ENCODE measurements at places on chromosomes 16 and 17.

DNA sequence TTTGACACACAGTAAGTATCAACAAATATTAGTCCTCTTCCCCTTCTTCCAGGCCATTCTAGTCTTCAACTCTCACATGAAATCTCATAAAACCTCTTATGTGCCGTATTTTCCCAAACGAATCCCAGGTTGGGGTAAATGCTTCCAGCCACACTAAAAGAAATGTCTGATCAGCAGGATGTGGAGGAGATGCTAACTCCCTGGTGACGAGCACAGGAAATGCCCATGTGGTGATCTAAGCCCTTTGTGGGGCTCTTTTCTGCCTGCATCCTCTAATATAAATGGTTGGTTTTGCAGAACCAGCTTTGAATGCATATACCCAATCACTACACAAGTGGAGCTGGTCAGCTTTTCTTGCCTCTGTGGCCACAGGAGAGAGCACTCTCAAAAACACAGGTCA is 498.2 kb upstream of the ERCC4 start:
- no peak for DNase-seq

- DNase-seq = no peak
Measured at GRCh38 chr16:84563786-84564420, 54.0 kb downstream of the COTL1 start.

DNA sequence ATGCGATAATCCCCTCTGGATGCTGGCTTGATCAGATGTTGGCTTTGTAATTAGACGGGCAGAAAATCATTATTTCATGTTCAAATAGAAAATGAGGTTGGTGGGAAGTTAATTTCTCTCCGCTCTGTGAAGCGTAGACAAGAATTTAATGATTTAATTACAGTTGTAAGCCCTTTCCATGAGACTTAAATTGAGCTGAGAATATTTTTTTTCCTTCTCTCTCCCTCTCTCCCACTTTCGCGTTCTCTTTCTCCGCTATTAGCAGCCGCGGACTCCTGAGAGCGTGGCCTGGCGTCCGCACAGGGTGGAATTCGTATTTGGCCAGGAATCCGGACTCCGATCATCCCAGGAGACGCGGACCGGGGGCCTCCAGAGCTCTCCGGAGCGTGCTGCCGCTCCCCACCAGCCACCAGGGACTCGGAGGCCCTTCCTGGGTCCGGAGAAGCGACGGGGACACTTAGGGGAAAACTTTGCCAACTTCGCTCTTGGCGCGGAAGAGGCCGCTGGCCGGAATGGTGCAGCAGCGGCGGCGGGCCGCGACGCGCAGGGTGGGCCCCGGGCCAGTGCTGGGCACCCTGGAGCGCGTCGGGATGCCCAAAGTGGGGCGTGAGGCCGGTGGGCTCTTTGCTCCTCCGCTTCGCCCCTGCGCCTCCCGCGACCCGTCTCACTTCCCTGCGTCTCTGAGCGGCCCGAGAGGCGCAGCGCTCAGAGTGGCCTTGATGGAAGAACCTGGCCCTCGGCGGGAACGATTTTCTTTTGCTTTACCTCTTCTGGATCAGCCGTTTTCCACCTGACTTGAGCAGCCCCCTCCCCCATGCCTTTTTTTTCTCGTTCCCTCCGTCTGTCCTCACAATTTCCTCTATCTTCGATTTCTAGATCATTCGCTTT is 3.6 kb upstream of the IRX3 start:
- no peak for DNase-seq

- DNase-seq = no peak
Measured at GRCh38 chr17:20291853-20292252, 175.5 kb downstream of the LGALS9B start.

GRCh38 chr16:10598157-10598556 is 17.8 kb upstream of the EMP2 start:
- DNase-seq = no peak

DNA sequence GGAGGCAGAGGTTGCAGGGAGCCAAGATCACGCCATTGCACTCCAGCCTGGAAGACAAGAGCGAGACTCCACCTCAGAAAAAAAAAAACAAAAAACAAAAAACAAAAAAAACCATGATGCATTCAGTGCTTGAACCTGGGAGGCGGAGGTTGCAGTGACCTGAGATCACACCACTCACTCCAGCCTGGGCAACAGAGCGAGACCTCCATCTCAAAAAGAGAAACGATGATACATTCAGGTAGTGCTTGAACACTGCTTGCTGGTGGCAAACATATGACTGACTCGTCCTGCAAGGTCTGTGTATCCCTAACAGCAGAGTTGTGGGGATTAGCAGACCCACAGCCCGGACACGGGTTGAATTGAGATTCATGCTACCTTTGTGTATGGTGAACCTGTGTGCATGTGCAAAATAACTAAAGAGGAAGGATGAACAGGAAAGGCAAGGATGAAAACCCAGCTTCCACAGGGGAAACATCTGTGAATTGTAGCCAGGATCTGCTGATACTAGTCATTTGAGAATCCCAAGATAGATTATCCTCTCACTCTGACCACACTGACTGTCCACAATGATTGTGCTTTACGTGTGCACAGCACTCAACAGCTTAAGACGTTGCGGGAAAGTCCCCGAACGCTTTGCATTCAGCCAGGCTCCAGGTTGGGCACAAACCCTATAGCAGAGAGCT is 52.4 kb upstream of the MRPS23 start:
- DNase-seq = no peak

- no peak for DNase-seq
Measured at GRCh38 chr17:17516941-17517720, 20.9 kb upstream of the RASD1 start.

- DNase-seq = no peak
Measured at GRCh38 chr16:27284865-27285675, 16.5 kb upstream of the NSMCE1 start.

DNA sequence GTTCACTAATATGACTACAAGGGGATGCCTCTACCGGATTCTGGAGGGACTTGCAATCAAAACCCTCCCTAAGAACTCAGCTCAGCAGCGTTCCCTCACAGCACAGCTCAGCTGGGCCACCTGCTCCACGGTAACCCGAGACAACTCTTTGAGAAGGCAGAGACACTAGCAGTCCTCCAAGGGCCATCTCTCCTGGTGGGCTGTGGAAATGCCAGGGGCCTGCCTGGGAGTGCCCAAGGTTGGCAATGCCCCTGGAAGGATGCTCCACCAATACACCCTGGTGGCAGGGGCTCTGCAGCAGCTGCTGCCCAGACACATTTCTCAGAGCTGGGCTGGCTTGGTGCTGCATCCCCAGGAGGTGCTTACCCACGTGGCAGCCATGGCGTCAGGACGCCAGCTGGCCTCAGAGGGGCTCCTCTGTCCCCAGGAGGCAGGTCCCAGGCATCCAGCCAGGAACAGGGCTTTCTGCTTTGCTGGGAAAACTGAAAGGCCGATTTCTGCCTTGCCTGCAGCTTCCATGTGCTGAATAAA is 16.5 kb downstream of the CDIP1 start:
- DNase-seq = no peak

DNA sequence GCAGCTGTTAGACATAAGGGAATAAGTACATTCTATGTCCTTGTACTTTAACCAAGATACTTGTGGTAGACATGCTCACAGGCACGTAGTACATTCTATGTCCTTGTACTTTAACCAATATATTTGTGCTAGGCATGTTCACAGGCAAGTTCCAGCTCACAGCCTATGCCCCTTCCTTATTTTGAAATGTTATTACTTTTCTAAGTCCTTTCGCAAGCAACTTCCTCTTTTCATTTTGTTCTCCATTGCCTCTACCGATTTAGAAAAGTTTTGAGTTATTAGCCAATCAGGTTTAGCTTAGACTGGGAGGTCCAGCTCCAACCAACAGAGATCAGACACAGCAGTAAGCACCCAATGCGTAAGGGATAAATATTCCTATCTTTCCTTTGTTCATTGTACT is 60.1 kb upstream of the NUDT7 start:
- DNase-seq = no peak
